ENCODE measurements at places on chromosomes 1 and 21.

DNA sequence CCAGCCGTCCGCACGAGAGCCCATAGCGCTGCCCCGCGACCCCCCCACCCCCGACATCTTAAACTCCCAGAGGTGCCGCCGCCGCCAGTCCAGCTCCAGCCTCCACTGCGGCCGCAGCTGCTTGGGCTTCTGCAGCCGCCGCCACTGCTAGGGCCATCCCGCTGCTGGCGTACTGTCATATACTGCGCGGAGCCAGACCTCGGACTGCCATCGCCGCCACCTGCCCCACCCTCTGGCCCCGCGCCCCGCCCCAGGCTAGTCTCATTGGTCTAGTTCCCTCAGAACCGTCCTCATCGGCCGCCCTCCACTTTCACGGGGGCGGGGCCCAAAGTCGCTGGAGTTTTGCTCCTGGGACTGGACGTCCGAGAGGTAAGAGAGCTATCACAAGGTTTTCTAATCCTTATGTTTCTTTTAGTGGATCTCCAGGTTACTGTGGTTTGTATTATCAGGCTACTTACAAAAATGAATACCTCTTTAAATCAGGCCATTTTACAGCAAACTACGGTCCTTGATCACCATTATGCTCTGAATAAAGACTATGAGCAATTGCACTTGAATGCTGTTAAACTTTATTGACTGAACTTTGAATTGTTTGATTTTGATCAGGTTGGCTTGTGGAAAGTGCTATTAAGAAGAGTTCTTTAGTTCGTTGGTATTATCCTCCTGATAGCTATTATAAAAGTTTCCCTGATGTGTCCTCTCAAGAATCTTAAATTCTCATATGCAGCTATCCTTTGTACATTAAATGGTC is 2.8 kb upstream of the CD1D start:
- peak; percentile 8 for DNase-seq

GRCh38 chr1:245671349-245671748 is 516.6 kb downstream of the KIF26B start:
- DNase-seq, result no peak

DNA sequence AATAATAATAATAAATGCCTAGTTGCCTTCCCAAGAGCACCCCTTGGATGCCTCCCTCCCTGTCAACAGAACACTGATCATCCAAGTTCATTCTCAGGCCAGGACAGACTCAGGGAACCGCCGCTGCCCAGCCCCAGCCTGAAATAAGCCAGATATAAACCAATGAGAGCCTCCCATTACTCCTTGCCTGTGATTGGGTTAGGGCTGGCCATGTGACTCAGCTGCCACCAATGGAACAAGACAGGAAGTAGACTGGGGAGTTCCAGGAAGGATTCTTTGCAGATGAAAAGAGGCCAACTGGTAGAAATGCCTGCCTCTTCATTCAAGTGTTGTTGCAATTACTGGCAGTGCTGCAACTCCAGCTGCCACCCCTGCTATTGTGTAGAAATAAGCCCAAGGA is 146.4 kb upstream of the TIAM1 start:
- no peak for DNase-seq

DNA sequence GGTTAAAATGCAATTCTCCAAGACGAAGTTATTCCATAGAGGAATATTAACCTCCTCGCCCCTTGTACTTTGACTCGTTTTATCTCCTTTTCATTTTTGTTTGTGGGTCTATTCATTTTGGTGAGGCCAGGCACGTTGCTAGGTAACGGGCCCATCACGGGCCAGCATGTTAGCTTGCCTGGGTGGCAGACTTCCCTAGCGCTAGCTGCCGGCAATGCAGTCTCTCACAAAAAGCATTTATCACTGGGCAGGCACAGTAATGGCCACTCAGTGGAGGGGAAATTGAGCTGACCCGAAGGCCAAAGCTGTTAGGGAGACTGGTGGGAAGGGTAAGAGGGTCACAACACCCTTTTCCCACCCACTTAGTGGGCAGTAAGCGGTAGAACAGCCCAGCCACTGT is 234.4 kb upstream of the FOXD3 start:
- no peak for DNase-seq
